ENCODE measurements at places on chromosomes 12 and 14.

- DNase-seq, result no peak
Observed at GRCh38 chr12:51548241-51548640, 42.8 kb upstream of the SCN8A start.

GRCh38 chr14:104224506-104225277, 86.3 kb downstream of the KIF26A start:
- no peak for DNase-seq

DNA sequence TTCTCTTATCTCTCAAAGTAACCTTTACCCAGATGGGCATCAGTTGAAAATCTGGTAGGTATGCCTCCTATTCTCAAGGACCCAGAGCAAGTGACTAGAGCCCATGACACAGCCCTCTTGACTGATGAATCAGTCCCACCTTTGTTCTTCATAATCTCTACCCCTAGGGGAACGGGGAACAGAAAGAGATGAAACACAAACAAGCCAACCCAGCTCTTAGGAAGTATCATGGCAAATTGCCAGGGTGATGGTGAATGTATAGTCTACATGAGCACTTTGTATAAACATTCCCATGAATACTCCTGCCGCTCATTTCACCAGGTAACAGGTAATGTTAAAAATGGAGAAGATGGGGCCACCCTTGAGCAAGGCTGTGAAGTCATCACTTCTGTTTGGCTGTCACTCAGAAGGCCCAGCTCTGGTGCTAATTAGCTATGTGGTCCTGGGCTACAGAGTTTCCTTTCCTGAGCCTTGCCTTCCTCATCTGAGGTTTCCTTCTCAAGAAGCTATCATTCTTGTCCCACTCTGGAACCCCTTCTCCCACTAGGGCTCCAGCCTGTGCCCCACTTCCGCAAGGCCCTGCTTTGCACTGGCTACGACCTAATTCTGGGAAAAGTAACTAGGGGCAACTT, 161.7 kb downstream of the ANO2 start:
- DNase-seq, result no peak

DNA sequence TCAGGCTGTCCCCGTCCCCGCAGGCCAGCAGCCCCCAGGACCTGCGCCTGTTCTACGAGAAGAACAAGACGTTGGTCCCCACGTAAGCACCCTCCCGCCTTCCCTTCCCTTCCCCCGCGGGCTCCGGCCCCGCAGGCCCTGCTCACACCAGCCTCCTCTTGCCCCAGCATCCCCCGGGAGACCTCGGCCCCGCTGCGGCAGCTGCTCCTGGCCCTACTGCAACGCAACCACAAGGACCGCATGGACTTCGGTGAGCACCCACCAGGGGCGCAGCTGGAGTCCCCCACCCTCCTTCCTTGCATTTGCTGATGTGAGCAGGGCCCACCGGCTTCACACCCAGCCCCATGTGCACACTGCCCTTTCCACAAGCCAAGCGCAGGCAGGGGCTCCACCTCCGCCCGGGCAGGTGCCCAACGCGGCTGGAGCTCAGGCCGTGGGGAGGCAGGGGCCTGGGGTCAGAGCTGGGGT, 15.4 kb downstream of the ULK1 start:
- DNase-seq, result no peak

- no peak for DNase-seq
Observed at GRCh38 chr12:89840162-89840922, 131.7 kb upstream of the ATP2B1 start.

- no peak for DNase-seq
Observed at GRCh38 chr12:23880988-23881387, 68.5 kb downstream of the SOX5 start.

- DNase-seq, result no peak
Observed at GRCh38 chr12:24902511-24903328, 46.2 kb downstream of the BCAT1 start.

- no peak for DNase-seq
Observed at GRCh38 chr14:61537563-61538463, 157.5 kb upstream of the HIF1A start.

DNA sequence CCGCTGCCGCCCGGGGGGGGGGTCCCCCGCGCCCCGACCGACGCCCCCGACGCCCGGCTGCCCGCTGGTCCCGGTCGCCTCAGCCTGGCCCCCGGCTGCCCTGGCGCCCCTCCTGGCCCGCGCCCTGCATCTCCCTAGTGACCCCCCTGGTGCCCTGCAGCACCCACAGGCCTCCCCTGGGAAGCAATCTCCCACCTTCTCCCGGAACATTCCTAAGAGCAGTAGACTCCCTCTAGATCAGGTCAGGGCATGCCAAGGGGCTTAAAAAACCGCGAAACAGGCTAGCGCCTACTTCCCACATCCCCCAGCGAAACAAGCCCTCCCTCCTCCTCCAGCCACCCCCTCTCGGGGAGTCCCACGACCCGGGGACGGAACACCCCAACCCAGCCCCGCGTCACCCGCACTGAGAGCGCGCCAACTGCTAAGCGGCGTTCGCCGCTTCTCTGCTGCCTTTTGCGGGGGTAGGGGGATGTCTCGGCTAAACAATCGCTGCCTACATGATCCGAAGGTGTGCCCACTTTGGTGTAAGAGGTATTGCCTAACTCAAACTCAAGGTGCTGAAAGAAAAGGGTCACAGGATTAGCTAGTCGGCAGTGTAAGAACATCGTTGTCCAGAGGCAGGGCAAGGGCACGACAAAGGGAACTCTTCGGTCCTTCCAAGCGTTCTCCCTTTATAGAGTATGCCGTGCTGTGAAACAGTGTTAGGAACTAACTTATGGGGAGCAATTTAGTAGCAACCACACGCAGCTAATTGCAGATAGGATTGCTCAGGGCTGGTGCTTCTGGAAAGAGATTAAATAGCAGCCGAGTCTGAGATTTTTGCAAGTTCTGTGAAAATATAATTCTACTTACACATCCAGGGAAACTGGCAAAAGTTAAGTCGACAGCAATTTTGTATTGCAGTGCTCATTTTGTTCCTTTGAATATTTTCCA, 619 bp upstream of the NTN4 start:
- no peak for DNase-seq

GRCh38 chr14:42335918-42336317, 729.2 kb downstream of the LRFN5 start:
- no peak for DNase-seq

DNA sequence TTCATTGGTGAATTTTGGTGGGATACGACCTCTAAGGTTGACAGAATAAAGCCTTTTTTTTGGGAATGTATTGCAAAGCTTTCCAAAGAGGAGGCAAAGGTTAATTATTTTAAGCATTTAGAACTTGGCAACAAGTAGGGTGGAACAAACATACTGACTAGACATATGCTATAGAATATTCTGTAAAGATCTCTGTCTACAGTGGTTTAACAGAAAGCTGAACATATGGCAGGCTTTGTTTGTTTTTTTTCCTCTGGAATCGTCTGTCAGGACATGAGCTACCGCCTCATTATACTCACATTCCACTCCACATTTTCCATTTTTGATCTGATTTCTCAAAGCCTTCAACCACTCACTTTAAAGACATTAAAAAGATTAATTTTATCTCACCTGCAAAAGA, 153.4 kb upstream of the PELI2 start:
- DNase-seq, result no peak

GRCh38 chr12:89861086-89861485, 152.4 kb upstream of the ATP2B1 start:
- DNase-seq, result no peak

- no peak for DNase-seq
Observed at GRCh38 chr12:32821710-32822109, 66.0 kb upstream of the YARS2 start.

DNA sequence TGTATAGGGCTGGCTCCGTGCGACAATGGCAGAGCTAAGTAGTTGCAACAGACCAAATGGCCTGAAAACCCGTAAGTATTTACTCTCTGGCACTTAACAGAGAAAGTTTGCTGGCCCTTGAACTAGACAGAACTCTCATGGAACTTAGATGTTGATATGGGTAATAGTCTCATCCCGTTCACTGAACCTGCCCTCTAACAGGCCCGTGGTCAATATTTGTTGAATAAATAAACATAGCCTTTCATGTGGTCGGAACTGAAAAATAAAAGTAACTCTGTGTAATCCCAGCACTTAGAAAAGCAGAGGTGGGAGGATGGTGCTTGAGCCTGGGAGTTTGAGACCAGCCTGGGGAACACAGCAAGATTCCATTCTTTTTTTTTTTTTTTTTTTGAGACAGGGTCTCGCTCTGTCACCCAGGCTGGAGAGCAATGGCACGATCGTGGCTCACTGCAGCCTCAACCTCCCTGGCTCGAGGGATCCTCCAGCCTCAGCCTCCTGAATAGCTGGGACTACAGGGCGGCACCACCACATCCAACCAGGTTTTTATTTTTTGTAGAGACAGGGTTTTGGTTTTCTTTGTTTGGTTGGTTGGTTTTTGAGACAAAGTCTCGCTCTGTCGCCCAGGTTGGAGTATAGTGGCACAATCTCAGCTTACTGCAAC, 29.7 kb downstream of the KDM2B start:
- DNase-seq, result no peak

GRCh38 chr12:119322301-119322723, 12.2 kb upstream of the CCDC60 start:
- no peak for DNase-seq

GRCh38 chr14:102828151-102828550, 50.9 kb downstream of the TRAF3 start:
- DNase-seq, result no peak
